Iris pigment epithelial cell (primary cell): ENCODE measurements at places on chromosomes 2 and 18.

- DNase-seq, result no peak
Measured at GRCh38 chr2:11718606-11719005, 27.8 kb upstream of the LPIN1 start.

GRCh38 chr2:10480359-10480949 is 32.3 kb upstream of the ODC1 start:
- no peak for DNase-seq

DNA sequence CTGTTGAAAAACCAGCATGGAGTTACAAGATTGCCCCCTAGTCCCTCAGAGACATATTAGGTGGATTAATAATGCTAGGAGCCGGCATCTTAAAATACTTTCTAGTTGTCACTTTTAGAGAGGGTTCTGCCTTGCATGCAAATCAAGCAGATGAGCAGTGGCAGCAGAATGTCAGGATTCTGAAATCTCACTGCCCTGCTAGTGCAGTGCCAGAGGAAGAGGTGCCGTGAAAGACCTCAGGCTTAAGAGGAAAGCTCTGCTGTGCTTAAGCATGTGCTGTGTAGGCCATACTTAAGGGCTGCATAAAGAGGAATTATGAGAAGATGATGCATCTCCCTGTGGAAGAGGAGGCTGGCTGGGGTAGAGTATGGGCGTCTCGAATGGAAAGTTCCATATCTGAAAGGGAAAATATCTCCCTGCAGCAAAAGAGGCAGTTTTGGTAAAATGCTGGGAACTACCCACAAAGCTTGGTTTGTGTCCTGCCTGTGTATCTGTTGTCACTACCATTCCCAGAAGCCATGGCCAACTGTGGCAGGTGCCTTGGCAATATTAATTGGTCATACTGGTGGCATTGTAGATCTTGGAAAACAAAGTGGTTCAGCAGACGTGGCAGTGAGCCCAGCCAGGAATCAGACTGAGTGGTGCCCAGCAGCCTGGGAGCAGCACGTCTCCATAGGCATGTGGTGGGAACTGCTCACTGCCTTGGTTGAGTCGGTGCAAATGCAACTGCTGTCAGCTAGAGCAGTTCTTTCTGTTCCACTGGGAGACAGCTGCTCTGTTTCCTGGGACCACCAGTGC is 131.9 kb downstream of the EVA1A start:
- DNase-seq, result no peak

GRCh38 chr2:171260471-171261424 is 100.1 kb upstream of the TLK1 start:
- no peak for DNase-seq
